Stimulated activated CD8-positive, alpha-beta memory T cell treated with anti-CD3 and anti-CD28 coated beads, Interleukin-2, amount 100 ng/mL, for 1 hour (primary cell): ENCODE measurements at places on chromosomes 11 and 22.

- DNase-seq, result no peak
These were observed 475 bp upstream of the AIP start for GRCh38 chr11:67482275-67482826.

GRCh38 chr11:20869123-20869522 lies 199.7 kb downstream of the NELL1 start:
- no peak for DNase-seq

DNA sequence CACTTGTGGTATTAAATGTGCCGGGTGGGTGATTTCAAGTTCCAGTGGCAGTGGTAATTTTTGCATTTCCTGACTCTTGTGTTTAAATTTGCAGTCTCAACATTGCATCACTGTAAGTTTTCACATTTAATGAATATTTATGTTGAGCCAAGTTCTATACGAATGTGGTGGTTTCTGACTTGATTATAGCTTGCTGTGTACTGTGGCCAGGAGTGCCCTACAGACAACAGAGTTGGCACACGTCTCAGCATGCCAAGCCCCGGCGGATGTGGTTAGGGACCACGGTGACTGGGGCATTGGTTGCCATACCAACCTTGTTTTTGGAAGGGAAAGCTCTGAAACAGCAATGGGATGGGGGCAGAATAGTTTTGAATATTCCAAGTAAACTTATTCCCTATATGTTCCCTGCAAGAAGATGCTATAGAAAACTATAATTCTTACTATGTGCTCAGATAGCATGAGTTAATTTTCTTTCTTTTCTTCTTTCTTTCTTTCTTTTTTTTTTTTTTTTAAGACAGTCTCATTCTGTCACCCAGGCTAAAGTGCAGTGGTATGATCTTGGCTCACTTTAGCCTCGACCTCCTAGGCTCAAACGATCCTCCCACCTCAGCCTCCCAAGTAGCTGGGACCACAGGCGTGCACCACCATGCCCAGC lies 16.0 kb downstream of the ZNRF3 start:
- no peak for DNase-seq

- DNase-seq, result no peak
These were observed 167.0 kb upstream of the RASSF10 start for GRCh38 chr11:12841946-12842630.

GRCh38 chr11:134276396-134277182 lies 410 bp downstream of the GLB1L3 start:
- no peak for DNase-seq

DNA sequence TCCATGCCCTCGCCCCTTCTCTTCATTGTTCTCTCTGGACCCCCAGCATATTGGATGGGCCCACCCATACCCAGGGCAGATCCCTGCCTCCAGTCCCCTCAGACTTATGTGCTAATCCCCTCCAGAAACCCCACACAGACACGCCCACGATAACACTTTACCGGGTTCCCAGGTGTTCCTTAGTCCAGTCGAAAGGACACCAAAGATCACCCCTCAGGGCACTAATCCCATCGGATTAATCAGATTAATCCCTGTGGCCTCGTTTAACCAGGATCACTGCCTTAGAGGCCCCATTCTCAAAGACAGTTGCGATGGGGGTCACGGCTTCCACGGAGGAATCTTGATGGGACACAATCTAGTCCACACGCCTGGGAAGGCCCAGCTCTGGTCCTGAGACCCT lies 80.8 kb downstream of the SHANK2 start:
- no peak for DNase-seq

GRCh38 chr11:804599-804964 lies 449 bp downstream of the PIDD1 start:
- DNase-seq, result no peak

- no peak for DNase-seq
These were observed 3.6 kb downstream of the MED15 start for GRCh38 chr22:20510811-20511577.

GRCh38 chr22:37326726-37327125 lies 44.4 kb downstream of the CYTH4 start:
- DNase-seq, result no peak

GRCh38 chr22:23383491-23384361 lies 196.4 kb downstream of the IGLL1 start:
- no peak for DNase-seq

DNA sequence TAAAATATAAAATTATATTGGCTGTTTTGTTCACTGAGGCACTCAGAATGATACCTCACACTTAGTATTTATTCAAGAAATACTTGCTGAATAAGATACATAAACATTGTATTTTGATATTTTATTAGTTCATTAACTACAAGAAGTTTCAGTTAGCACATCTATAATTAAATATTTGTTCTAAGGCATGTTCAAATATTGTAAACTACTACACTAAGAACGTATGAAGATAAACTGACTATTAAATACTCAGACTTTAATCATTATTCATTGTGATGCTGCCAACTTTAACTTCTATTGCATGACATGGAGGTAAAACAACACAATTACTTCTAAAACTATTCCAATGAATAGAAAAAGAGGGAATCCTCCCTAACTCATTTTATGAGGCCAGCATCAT lies 129.5 kb downstream of the ATG16L2 start:
- no peak for DNase-seq

GRCh38 chr22:38432264-38432663 lies 22.7 kb downstream of the KCNJ4 start:
- DNase-seq, result no peak

- no peak for DNase-seq
These were observed 5.9 kb upstream of the ARL14EP start for GRCh38 chr11:30317030-30317429.

DNA sequence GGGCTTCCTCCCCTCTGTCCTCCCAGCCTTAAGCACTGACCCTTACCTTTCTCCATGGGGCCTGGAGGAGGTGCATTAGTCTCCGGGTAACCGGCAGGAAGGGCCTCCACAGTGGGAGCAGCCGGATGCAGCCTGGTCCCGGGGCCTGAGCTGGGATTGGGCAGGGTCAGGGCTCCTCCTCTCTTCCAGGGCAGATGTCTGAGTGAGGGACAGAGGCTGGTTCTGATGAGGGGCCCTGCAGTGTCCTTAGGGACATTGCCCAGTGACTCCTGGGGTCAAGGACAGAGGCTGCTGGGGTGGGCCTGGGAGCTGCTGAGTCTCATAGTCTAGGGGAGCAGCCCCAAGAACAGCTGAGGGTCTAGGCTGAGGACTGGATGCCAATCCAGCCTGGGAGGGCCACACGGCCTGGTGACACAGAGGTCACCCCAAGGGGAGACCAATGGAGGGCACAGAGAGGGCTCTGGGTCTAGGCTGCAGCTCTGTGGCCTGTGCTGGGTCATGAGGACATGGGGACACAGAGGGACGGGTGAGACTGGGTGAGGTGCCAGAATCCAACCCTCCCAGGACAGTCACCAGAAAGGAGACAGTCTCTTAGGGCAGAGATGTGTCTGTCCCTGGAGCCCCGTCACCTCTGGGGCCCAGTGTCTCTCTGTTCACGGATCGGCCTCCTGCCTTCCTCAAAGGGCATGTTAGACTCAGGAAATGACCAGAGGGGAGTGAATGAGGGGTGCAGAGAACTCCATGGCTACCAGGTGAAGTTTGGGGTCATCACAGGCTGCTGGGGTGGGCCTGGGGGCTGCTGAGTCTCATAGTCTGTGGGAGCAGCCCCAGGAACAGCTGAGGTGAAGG lies 6.5 kb downstream of the IGLL5 start:
- DNase-seq, result no peak

GRCh38 chr11:14041040-14041439 lies 78.5 kb downstream of the SPON1 start:
- DNase-seq, result no peak

- no peak for DNase-seq
These were observed 7.7 kb upstream of the MMP12 start for GRCh38 chr11:102882389-102883024.

DNA sequence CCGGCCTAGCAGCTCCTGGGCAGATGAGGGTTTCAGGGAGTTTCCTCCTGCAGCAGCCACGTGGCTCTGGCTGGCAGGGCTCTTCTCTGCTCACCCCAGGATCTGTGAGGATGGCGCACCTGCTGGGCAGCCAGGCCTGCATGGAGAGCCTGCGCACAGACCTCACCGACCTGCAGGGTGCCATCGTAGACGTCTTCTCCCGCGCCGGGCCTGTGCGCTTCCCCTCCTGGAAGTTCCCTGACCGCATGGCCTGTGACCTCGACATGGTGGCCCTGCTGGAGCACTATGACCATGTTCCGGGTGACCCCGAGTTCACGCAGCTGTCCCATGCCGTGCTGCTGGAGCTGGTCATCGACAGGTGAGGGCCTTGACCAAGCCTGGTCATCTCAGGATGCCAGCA lies 9.1 kb downstream of the CCDC157 start:
- no peak for DNase-seq

DNA sequence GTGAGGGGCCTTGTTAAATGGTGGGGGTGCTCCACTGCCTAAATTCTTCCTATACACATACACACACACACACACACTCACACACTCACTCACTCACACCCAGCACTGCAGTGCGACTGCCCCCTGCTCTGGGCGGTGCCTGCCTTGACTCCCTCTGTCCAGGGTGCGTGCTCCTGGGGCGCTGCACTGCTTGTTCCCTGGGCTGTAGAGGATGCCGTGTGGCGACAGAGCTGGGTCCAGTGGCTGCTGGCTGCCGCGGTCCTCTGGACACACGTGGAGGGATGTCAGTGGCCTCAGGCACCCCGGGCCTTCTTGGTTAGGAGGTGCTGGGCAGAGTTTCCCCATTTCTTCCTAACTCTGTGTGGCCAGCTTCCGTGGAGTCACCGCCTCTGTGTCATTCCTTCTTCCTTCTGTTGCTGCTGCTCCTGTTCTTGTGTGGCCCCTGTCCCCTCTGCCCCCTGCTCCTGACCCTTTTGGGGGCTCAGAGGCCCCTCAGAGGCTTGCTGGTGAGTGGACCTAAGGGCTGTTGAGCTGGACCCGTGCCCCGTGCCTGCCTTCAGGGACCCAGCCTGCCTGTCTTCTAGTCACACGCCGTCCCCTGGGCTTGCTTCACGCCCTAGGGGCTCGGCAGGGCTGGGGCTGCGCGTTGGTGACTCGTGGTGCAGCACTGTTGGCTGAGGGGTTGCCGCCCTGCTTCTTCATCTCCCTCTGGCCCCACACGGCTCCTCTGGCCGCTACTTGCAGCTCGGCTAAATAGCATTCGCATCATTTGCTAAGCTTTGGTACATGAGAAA lies 147.0 kb downstream of the TBC1D22A start:
- DNase-seq, result no peak

DNA sequence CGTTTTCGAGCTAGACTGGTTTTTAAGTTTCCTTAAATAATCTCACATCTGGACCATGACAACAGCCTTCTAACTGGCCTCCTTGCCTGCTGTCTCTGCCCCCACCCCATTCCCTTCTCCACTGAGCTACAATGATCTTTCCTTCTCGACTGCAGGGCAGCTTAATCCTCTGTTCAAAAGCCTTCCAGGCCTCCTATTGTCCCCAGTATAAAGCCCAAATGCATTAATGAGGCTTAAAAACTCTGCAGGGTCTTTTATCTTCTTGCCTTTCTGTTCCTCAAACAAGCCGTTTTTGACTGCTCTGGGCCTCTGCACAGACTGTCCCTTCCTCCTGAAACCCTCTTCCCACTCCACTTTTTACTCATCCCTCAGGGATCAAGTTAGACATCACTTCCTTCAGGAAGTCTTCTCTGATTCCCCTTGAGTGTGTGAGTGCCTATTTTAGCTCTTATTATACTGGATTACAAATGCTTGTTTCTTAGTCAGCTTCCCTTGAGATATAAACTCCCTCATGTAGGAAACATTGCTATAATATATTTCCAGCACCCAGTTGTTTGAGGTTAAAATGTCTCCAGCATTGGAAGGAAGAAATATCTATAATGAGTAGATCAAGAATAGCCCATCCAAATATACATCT lies 23.6 kb upstream of the PAMR1 start:
- no peak for DNase-seq

DNA sequence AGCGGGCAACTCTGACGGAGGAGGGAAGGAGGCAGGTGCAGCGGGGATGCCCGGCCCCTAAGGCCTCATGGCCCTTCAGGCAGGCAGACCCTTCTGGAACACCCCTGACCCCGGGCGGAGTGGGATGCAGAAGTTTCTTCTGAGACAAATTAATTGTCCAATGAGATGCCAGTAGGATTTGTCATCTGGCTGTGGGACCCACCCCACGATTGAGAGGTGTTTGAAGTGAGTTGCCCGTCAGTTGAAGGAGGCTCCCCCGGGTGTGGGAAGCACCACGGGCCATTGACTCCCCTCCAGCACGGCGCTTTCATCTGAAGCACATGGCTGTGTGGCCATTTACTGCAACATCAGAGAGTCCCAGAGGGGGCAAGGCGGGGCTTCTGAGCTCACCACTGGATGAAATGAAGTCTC lies 527.8 kb downstream of the BRD1 start:
- DNase-seq, result no peak

DNA sequence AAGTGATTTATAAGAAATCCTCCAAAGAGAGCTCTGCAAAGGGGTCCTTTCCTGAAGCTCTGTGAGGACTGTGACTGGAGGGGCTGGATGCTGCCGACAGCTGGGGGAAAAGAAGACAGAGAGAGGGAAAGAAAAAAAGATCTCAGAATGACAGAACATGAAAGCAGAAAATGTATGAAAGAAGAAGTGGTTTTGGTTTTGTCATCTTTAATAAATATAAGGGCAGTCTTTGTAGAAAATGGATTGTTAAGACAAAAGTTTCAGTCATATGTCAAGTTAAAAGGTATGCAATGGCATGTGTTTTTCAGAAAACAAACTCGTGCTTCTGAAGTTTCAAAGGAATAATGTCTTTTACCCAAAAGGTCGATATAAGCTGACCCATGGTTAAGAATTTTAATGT lies 105.5 kb downstream of the CCDC83 start:
- no peak for DNase-seq

- no peak for DNase-seq
These were observed 38.0 kb upstream of the ARFGAP3 start for GRCh38 chr22:42895087-42895486.

DNA sequence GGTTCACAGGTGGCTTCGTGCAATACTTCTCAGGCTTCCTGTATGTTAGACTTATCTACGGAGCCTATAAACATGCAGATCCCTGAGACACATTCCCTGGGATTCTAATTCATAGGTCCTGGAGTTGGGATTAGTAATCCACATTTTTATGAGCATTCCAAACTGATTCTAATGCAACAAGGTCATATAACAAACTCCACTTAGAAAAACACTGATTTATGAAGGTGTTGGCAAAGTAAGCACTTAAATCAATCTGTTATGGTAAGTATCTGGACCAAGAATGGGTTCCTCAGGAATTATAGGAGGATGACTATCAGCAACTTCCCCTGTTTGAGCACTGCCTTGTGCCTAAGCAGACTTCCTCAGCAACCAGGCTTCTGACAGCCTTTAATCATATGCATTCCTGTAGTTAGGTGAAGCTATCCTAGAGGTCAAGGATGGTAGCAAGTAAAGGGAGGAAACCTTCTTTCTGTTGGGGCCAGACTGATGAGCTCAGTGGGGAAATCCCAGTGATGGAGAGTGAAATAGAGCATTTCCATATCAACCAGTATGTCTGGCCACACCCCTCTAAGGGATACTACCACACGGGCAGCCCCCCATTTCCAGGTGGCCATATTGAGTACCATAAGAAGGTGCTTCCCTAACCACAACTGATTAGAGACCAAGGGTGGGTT lies 89.6 kb downstream of the RASSF10 start:
- DNase-seq, result no peak
